ENCODE measurements at places on chromosomes 3 and 15.
A peak's percentile ranks its signal among the peaks of the same experiment; 100 is the strongest.

GRCh38 chr3:48662753-48663488 is at the start of gene CELSR3:
CELSR3 (minus strand) TSS chr3:48662886; CDS start chr3:48662634, 252 bp downstream.
- DNase-seq: peak; percentile 64

GRCh38 chr3:69251078-69251805 is 128.8 kb upstream of the LMOD3 start:
- no peak for DNase-seq

GRCh38 chr15:89785064-89785773 is 9.1 kb downstream of the MESP2 start:
- no peak for DNase-seq

GRCh38 chr15:79700951-79701480 is 195.8 kb downstream of the MTHFS start:
- DNase-seq: no peak

DNA sequence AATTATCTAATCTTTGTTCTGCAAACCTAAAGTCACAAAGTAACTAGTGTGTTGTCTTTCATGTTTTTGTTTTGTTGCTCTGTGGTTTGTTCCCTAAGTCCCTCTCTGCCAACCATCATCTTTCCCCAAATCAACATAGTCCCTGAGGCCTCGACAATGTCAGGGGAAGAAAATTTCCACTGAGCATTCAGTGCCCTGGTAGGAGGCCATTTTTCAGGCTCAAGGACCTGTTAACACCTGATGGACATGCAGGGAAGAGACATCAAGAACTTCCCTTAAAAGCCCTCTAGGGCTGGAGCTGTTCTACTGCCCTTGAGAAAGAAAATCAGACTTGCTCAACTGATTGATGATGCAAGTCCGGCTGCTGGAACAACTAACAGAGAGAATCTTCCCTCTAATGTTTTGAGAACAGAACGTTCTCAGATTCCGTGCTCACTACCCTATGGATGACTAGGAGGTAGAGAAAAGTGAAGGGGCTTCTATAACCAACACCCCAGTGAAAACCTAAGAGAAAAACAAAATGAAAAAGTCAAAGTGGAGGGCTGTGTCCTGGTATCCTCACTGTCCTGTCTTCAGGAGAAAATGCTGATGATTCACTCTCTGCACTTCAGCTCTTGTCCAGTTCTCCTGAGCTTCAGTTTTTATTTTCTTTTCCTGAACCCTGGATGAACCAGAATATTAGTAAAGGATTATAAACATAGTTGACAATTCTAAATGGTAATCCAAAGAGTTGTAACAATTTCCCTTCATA is 373.1 kb downstream of the FOXP1 start:
- DNase-seq: no peak

DNA sequence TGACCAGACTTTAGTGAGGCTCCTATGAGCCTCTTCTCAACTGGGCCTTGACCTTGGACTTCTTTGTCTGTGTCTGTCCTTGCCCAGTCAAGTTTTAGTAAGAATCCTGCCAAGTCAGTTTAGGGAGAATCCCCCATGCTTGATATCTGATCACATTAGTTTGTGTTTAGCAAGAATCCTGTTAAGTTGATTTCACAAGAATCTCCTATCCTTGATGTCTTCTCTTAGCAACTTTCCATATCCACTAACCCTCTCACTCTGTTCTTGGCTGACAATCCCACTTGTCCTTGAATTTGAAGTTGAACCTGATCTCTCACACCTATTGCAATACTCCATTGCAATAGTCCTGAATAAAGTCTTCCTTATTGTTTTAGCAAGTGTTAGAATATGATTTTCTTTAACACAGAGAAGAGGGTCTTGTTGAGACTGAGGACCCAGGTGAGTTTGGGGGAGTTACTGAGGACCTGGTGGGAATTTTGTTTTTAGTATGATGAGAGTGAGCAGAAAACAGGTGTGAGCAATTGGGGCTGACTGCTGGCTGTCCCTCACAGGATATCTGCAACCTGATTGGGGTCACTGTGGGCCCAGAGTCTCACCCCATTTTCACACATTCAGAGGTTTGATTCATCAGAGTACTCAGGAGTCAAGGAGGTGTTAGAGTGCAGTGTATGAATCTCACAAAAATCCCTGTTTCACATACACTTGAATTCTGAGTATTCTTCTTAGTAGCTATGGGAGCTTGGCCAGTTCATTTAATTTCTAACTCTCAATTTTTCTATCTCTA is 39.9 kb upstream of the TNFAIP8L3 start:
- no peak for DNase-seq

- no peak for DNase-seq
These were observed 163.7 kb downstream of the GREM1 start for GRCh38 chr15:32881528-32881927.

GRCh38 chr15:78255421-78256043 is 8.8 kb upstream of the DNAJA4 start:
- DNase-seq: no peak

- no peak for DNase-seq
These were observed 215.1 kb downstream of the ITPR1 start for GRCh38 chr3:4708230-4708629.

DNA sequence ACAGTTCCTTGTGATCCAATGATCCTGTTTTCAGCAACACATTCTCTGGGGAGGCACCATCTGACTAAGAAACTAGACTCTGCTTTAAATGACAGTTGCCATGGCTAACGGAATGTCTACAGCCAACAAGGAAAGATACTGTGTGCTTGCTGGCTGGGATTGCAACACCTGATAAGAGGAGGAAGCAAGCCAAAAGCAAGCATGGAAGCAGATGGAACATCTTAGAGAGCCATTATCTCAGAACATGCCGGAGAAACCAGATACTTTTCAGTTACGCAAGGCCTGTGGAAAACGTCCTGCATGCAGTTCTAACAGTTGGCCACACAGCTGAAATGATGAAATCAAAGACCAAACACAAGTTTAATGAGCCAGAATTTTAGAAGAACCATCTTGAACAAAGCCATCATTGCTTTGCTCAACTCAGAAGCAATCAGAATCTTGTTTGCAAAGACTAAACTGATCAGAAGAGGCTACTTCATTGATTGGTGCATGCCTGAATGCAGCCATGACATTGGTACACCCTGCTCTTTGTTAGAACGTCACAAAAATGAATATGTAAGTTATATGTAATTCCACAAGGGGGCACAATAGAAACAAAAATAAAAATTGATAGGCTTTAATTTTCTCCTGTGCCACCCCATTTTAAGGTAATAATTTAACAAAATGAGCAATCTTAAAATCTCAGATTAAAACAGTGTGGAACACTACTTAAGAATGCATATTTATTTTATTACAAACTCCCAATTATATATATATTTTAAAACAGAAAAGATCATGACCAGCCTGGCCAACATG is 50.8 kb downstream of the GXYLT2 start:
- DNase-seq: no peak
